ENCODE measurements at places on chromosomes 12 and 14.

DNA sequence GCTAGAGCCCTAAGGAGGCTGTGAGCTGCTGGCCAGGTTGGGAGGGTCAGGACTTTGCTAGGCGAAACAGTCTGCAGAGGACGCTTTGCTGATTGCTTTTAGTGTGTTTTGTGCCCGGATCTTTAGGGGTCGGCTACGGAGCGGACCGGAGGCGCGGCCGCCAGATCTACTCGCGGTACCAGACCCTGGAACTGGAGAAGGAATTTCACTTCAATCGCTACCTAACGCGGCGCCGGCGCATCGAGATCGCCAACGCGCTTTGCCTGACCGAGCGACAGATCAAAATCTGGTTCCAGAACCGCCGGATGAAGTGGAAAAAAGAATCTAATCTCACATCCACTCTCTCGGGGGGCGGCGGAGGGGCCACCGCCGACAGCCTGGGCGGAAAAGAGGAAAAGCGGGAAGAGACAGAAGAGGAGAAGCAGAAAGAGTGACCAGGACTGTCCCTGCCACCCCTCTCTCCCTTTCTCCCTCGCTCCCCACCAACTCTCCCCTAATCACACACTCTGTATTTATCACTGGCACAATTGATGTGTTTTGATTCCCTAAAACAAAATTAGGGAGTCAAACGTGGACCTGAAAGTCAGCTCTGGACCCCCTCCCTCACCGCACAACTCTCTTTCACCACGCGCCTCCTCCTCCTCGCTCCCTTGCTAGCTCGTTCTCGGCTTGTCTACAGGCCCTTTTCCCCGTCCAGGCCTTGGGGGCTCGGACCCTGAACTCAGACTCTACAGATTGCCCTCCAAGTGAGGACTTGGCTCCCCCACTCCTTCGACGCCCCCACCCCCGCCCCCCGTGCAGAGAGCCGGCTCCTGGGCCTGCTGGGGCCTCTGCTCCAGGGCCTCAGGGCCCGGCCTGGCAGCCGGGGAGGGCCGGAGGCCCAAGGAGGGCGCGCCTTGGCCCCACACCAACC lies 1.5 kb downstream of the HOXC6 start:
- no peak for DNase-seq

- no peak for DNase-seq
Observed at GRCh38 chr12:46523863-46524770, 151.5 kb upstream of the SLC38A2 start.

- DNase-seq, result no peak
Observed at GRCh38 chr12:108468196-108468968, 46.7 kb upstream of the FICD start.

- DNase-seq, result no peak
Observed at GRCh38 chr12:57153415-57153997, 6.1 kb upstream of the LRP1-AS start.

- no peak for DNase-seq
Observed at GRCh38 chr14:78440356-78440894, 270.3 kb downstream of the NRXN3 start.

DNA sequence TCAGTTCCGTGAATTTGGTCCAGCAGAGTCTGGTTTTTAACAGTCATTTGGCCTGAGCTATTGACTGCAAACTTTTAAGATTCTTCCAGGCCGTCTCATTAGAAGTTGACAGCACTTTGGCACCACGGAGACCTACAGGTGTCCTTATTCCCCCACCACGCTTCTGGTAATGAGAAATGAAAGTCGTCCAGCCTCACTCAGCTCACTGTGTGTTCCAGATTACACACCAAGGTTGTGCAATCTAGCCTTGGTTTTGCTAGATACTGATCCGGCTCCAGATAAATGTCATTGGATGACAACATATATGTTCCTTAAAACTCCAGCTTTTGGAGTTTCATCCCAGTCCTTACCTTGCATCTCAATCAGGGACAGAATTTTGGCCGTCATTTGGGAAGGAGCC lies 210.4 kb downstream of the CHST11 start:
- DNase-seq, result no peak

DNA sequence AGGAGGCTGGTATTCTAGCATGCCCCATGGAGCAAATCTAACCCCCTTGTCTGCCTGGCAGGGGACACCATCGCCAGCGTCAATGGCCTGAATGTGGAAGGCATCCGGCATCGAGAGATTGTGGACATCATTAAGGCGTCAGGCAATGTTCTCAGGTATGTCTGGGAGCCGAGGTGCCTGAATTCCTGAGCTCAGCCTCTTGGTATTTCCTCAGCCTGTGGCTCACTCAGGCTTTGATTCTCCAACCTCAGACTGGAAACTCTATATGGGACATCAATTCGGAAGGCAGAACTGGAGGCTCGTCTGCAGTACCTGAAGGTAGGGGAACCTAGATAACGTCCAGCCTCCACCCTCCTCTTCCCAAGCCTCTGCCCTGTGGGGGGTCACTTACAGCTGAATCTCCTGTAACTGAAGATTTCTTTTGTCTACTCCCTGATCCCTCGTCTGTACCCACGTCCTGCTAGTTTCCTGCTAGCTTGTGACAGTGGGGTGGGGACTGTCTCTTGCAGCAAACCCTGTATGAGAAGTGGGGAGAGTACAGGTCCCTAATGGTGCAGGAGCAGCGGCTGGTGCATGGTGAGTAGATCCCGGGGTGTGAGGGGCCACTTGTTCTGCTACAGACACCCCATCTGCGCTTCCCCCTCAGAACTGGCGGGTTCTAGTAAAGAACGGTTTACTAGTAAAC lies 7.0 kb downstream of the TAMALIN start:
- DNase-seq, result no peak

DNA sequence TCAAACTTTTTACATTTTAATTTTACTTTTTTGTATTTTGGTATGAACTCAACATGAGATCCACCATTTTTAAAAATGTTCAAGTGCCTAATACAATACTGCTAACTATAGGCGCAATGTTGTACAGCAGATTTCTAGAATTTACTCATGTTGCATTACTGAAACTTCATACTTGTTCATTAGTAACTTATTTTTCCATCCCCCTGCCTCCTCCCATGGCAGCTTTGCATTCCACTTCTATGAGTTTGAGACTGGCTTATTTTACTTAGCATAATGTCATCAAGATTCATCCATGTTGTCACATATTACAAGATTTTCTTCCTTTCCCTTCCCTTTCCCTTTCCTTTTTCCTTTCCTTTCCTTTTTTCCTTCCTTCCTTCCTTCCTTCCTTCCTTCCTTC lies 825.9 kb downstream of the SLC16A7 start:
- no peak for DNase-seq

DNA sequence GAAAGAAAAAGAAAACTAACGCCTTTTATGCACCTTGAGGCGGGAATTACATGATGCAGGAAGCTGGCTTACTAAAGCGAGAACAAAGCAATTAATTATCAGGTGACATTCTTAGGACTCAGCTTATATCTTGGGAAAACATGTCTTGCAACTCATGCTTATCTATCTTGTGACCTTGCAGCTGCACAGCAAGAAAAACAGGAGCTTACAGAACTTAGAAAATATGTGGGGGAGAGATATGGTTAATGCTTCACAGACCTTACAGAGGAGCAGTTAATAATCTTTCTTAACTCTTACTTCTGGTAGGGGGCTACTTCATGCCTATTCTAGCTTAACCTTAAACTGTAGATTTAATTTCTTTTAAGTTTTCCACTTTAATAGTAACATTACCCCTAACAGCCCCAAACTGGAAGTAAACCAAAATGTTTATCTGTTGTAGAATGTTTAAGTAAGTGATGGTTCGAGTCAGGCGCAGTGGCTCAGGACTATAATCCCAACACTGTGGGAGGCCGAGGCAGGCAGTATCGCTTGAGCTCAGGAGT lies 13.2 kb upstream of the OR11G2 start:
- DNase-seq, result no peak

DNA sequence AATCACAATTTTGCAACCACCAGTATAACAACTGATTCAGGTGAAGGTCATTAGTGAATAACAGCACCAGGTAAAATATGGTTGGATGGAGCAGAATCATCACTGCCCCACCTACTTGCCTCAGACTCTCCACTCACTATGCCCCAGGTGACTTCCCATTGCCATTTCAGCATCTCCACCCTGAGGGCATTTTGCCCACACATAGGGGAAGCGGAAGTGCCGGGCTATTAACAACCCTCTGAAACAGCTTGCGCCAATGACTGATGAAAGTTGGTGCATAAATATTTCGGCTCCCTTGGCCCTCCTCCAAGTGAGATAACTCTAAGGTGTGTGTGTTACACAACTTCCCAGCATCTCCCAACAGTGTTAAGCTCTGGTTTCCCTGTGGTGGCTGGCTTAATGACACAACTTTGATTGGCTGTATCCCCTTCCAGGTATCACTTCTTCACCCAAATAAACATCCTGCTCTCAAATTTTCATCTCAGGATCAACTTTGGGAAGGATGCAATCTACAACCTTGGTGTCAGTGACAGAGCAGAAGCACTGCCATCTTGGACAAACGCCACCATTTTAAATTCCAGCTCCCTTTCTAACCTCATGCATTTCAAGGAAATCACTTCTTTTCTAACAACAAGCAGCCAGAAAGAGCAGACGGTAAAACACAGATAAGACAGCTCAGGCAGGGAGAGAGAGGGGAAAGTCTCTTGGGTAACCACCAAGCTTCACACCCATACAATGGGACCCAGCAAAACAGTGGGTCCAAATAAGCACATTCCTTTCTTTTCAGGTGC lies 73.6 kb upstream of the PPP2R5C start:
- DNase-seq, result no peak

DNA sequence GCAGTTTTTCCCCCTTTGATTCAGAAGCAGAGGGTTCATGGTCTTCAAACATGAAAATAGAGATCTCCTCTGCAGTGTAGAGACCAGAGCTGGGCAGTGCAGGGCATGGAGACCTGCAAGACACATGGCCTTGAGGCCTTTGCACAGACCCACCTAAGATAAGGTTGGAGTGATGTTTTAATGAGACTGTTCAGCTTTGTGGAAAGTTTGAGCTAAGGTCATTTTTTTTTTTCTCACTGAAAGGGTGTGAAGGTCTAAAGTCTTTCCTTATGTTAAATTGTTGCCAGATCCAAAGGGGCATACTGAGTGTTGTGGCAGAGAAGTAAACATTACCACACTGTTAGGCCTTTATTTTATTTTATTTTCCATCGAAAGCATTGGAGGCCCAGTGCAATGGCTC lies 185.1 kb downstream of the MSRB3 start:
- DNase-seq, result no peak

DNA sequence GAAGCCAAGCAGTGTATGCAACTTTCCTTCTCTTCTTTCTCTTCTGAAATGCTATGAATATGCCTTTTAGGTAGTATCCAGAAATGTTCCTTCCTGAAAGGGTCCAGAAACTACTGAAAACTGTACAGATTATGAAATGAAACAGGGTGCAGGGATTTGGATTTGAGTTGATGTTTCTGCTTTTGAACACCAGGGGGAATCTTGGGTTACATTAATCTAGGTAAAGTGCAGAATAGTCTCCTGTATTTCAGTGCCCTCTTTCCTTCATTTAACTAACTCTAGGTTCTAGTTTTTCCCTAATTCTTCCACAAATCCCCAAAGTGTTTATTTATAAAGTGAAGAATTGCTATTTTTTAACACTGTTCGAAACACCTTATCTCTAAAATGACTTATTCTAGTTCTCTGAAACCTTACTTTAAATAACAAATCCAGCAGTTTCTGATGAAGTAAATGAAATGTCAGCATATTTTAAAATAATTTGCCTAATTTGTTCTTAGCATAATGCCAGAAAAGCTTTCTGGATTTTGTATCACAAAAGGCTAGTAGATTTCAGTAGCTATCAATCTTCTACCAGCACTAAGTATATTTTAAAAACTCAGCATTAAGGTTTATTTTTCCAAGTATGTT lies 111.9 kb downstream of the LRRK2 start:
- no peak for DNase-seq

GRCh38 chr12:19150273-19150900 lies 20.9 kb downstream of the PLEKHA5 start:
- DNase-seq, result no peak

DNA sequence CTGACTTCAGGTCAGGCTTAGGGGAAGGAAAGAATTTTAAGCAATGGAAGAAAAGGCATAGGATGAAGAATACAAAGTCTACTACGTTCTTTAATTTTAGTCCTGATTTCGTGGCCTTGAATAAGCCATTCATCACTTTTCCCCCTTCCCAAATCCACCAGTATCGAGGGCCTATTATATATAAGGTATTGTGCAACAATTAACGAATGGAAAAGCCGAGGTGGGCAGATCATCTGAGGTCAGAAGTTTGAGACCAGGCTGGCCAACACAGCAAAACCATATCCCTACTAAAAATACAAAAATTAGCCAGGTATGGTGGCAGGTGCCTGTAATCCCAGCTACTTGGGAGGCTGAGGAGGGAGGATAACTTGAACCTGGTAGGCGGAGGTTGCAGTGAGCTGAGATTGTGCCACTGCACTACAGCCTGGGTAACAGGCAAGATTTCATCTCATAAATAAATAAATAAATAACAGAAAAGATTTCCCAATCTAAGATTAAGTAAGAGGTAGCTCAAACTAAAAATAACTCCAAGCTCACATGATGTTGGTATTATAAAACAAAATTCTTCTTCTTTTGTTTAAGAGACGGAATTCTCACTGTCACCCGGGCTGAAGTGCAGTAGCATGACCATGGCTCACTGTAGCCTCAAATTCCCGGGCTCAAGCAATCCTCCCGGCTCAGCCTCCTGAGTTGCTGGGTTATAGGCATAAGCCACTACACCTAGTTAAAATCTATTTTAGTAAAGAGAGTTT lies 58.3 kb upstream of the NR2C1 start:
- no peak for DNase-seq

DNA sequence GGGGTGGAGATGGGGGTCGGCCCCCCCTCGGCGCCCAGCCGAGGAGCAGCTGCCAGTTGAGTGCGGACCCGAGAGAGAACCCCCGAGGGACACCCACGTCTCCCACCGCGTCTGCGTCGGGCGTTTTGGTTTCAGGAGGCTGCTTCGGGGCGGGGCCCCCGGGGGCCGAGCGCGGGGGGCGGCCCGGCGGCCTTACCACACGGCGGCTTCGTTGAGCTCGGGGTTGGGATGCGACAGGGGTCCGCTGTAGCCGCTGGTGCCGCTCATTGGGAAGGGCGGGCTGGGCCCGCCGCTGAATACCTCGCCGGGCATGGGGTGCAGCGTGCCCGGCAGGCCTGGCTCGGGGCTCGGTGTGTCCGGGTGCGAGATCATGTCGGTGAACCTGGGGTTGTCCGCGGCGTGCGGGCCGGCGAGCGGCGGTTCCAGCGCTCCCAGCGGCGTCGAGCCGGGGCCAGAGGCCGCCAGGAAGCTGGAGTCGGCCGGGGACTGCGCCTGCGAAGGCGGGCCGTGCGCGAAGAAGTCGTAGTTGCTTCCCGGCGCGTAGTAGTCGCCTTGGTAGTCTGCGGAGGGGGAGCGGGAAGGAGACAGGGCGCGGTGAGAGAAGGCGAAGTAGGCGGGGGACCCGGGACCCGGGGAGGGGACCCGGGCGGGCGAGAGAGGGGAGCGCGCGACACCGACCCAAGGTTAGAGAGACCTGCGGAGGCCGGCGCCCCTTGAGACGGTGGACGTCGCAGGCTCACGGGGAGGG lies 8.5 kb downstream of the LHX5 start:
- DNase-seq, result no peak

- DNase-seq, result no peak
Observed at GRCh38 chr14:42214981-42215491, 608.4 kb downstream of the LRFN5 start.

- DNase-seq, result no peak
Observed at GRCh38 chr14:76174982-76175381, 23.3 kb downstream of the GPATCH2L start.

Measured in stimulated activated CD8-positive, alpha-beta memory T cell treated with anti-CD3 and anti-CD28 coated beads, Interleukin-2, amount 100 ng/mL, for 48 hours (primary cell).